Stimulated activated CD4-positive, alpha-beta T cell treated with anti-CD3 and anti-CD28 coated beads, TNF-alpha, amount 100 ng/mL, for 4 hours (primary cell): ENCODE measurements at places on chromosomes 13 and 19.

GRCh38 chr19:53158119-53158656, 665 bp downstream of the ZNF347 start:
- DNase-seq: no peak

- no peak for DNase-seq
Measured at GRCh38 chr19:48683349-48683748, 10.5 kb upstream of the NTN5 start.

DNA sequence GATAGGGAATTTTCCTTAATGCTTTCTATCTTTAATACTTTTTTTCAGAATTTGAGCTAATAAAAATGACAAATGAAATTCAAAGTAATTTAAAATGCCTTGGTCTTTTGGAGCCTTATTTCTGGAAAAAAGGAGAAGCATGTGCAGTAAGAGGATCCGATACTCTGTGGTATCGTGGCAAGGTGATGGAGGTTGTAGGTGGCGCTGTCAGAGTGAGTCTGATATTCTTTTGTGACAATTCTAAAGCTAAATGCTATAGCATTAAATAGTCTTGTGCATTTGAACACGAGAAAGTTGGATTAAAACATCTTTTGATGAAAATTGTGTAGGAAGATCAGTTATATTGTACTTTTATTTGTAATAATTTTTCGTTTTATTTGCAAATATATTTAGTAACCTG, 95.0 kb downstream of the RNF17 start:
- DNase-seq: no peak

GRCh38 chr13:63367522-63368198, 1952.0 kb upstream of the PCDH20 start:
- no peak for DNase-seq

GRCh38 chr13:114237415-114238112, 2.9 kb downstream of the CDC16 start:
- no peak for DNase-seq

DNA sequence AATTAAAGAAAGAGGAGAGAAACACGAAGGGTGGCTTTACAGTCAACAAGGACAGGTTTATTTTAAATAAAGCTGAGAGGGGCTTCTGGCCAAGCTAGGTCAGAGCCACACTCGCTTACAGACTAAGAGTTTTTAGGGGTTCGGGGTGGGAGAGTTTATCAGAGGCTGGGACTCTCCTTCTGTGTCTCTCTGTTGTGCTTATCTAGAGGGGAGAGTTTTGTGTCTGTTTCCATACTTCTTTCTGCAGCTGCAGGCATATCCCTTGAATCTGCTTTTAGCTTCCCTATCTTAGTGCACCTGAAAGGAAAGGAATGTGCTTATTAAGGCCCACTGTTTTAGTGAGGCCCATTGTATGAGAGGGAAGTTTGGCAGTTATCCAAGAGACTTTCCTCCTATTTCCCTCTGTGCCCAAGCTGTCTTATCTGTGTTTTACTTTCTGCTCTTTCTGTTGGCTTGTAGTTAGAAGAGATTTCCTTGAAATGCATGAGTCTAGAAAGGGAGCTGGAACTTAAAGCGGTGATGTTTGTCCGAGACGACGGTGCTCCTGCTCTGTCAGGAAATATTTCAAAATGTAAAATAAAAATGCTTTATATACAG, 275.3 kb downstream of the KCTD12 start:
- no peak for DNase-seq
